ENCODE measurements at places on chromosomes 7 and 10. TPM values are rescaled to one million over a fixed set of nuclear protein-coding genes. Genes with fewer than 3 reads are reported as not detected.

The DYNC1I1 gene
- total RNA-seq: 38.8 TPM

The EBLN1 gene
- not detected for total RNA-seq

The CALN1 gene
- not detected for total RNA-seq

The CBX3 gene
- total RNA-seq: 68.4 TPM

The CXCL12 gene
- total RNA-seq: 130 TPM

The RAPGEF5 gene
- total RNA-seq: 11.0 TPM

The NPFFR1 gene
- not detected for total RNA-seq

Data from heart left ventricle (tissue), 16 donors.